ENCODE measurements at places on chromosomes 11 and 22.
A peak's percentile ranks its signal among the peaks of the same experiment; 100 is the strongest.

DNA sequence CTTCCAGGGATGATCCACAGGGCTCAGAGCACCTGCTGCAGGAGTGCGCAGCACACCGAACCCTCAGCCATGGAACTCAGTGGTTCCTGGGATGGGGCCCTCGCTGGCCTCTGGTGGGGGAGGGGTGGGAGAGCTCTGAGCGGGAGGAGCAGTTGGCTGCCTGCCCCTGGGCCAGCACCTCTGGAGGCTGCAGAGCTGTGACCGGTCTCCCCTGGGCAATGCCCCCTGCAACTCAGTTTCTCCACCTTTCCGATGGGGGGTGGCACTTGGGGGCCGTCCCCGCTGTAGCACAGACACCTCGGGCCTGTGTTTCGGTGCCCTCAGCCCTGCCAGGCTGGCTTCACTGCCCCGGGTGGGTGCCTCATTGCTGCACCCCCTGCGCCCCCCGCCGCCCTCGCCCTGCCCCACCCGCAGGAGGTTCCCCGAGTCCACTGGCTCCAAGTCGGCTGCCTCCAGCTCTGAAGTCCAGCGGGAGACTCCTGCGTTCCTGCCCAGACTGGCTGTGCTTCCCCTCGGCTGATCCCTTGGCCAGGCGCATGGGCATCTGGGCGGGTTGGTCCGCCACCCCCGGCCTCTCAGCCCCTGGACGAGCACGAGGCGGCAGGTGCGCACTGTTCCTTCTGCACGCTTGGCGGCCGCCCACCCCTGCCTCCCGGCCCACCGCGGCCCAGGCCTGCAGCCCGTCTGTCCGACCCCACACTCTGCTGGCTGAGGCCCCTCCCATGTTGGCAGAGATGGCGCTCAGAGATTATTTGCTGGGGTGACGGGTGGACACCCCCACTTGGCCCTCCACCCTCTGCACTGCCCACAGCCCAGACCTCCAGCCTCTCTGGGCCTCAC is 1.8 kb downstream of the MUC6 start:
- no peak for DNase-seq

- no peak for DNase-seq
These were observed 10.8 kb upstream of the MS4A13 start for GRCh38 chr11:60504219-60504905.

- no peak for DNase-seq
These were observed 33.4 kb upstream of the FTH1 start for GRCh38 chr11:62000539-62001446.

GRCh38 chr22:26235792-26236487 is 66.7 kb downstream of the SEZ6L start:
- DNase-seq = no peak

GRCh38 chr11:113046866-113047265 is 85.6 kb downstream of the NCAM1 start:
- no peak for DNase-seq

DNA sequence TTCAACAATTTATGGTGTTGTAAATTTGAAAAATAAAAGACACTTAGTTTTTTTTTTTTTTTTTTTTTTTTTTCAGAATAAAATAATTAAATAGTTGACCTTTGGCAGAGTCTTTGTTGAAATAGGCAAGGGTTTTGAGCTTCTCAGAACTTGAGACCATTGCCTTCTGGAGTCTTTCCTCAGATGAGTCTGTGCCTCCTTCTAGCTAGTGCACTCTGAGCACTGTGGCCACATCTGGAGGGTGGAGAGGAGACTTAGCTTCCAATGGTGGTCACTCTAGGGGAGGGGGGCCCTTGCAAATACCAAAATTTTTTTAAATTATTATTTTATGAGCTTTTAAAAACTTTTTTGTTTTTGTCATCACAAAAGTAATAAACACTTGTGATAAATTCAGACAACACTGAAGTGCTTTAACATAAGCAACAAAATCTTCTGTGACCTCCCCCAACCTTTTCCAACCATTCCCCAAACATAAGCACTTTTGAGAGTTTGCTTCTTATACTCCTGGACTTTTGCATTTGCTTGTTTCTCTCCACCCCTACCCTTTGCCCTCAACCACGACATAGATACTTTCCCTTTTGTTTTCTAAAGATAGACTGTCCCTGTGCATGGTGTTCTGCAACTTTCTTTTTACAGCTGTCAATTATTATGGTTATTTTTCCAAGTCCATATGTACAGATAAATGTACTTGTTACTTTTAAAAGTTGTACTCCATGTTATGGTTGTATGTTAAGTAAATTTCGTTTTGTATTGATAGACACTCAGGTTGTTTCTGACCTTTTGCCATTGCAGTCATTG is 41.1 kb downstream of the BMAL1 start:
- DNase-seq = no peak

DNA sequence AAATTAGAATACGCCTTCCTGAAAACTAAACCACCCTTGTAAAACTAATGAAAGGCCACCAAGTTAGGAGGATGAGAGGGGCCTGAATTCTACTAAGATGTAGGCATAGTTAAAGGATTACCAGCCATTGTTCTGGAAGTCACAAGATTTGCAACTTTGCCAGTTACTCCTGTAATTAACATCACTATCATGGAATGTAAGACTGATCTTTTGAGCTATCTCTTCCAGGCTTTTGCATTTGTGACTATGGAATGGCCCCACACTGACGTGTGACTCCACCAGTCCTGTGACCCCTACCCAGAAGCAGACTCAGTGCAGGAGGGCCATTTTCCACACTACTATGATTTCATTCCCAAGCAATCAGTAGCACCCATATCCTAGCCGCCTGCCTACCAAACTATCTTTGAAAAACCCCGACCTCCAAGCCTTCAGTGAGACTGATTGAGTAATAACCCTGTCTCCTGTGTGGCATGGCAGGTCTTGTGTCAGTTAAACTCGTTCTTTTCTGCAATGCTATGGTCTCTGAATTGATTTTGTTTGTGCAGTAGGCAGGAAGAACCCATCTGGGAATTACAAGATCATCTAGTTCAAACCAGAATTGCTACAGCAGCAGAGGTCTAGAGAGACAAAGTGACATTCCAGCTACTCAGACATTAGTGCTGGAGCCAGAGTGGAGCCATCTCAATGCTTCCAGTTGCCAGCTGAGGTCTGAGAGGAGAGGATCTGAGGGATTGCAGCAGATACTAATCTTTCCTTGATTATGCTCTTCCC is 1.9 kb upstream of the CTSF start:
- peak; percentile 96 for DNase-seq

- DNase-seq = peak; percentile 59
These were observed 70.7 kb upstream of the E2F8 start for GRCh38 chr11:19311308-19312030.

DNA sequence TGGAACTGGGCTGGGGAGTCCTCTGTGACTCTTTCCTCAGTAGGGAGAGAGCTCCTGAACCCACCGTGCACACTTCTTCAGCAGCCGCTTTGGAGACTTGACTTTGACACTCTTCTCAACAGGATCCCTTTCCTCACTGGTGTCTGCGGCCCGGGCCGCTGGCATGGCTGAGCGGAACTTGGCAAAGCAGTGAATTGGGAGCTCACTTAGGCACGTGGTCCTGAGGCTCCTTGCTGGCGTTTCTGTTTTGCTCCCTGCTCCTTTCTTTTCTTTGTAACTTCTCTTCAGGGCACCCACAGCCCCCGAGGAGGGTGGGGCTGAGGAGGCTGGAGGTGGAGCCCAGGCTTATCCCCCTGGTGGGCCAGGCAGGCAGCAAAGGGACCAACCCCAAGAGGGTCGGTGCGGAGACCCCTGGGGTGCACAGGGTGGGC is 8.4 kb upstream of the KCNQ1OT1 start:
- no peak for DNase-seq

DNA sequence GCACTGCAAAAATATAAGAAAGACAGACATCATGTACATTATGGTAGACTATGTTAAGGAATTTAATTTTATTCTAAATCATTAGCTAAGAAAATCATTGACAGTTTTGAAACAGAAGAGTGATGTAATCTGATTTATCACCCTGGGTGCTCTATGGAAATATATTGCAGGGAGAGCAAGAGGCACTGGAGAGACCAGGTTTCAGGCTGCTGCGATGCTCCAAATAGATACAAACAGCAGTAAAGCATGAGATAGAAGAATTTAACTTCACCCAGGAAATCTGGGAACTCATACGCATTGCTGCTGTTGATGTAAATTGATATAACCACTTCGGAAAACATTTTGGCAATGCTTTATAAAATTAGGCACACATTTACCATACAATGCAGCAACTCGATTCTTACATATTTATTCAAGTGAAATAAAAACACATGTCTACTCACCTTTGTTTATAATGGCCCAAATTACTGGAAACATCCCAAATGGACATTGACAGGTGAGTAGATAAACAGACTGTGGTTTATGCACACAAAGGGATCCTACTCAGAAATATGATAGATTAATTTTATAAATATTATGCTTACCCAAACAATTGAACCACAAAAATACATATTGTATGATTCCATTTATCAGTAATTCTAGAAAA is 535.1 kb upstream of the CHORDC1 start:
- no peak for DNase-seq

DNA sequence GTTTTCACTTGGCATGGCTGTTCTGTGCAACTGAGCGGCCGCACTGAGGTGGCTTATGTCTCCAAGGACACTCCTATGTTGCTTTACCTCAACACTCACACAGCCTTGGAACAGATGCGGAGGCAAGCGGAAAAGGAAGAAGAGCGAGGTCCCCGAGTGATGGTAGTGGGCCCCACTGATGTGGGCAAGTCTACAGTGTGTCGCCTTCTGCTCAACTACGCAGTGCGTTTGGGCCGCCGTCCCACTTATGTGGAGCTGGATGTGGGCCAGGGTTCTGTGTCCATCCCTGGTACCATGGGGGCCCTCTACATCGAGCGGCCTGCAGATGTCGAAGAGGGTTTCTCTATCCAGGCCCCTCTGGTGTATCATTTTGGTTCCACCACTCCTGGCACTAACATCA is 2.1 kb downstream of the CLP1 start:
- DNase-seq = no peak

DNA sequence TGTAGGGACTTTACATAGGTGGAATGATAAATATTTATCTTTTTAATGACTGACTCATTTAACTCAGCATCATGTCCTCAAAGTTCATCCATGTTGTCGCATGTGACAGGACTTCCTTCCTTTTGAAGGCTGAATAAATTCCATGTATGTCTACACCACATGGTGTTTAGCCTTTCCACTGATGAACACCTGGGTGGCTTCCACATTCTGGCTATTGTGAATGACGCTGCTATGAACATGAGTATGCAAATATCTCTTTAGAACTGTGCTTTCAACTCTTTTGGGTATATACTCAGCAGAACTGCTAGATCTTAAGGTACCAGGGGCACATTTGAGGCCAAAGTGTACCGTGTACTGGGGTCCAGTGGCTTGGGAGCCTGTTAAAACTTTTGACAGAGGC is 24.1 kb downstream of the LARGE1 start:
- no peak for DNase-seq

DNA sequence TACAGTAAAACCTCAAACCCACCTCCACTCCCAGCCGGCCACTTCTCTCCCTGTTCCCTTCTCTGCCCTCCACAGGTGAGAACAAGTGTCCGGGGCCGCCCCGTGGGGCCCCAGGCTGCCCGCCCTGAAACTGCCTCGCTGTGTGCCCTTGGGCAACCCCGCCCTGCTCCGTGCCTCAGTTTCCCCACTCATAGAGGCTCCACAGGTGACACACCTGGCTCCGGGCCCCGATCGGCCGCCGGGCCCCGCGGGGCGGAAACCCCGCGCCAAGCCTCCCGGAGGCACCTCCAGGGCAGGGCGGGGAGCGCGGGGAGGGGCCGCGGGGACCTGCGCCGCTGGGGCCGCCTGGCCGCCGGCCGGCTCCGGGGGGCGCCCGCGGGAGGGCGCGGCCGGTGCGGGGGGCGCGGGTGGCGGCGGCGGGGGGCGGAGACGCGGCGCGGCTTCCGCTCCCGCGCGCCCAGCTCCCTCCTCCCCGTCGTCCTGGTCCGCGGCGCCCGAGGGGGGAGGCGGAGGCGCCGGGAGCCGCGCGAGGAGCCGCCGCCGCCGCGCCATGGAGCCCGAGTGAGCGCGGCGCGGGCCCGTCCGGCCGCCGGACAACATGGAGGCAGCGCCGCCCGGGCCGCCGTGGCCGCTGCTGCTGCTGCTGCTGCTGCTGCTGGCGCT is at the start of gene LRP5:
LRP5 (plus strand) TSS at position 475 of the 663 bp plus-strand sequence; CDS start at position 599, 124 bp downstream.
- no peak for DNase-seq

DNA sequence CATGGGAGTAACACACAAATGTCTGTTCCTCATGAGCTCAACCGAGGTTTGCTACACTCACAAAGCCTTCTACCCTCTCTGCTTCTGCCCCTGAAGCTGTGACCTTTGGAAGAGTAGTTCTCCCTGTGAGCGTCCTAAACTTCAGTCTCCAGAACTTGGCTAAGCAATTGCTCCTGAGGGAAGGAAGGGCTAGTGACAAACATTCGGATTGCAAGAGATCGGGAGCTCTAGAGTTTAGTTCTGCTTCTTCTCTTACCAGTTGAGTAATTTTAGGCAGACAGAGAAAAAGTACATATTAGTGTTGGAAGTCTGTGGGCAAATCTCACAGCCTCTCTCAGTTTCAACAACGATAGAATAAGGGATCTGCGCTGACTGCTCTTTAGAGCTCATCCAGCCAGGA is 27.3 kb upstream of the ELF5 start:
- DNase-seq = no peak

DNA sequence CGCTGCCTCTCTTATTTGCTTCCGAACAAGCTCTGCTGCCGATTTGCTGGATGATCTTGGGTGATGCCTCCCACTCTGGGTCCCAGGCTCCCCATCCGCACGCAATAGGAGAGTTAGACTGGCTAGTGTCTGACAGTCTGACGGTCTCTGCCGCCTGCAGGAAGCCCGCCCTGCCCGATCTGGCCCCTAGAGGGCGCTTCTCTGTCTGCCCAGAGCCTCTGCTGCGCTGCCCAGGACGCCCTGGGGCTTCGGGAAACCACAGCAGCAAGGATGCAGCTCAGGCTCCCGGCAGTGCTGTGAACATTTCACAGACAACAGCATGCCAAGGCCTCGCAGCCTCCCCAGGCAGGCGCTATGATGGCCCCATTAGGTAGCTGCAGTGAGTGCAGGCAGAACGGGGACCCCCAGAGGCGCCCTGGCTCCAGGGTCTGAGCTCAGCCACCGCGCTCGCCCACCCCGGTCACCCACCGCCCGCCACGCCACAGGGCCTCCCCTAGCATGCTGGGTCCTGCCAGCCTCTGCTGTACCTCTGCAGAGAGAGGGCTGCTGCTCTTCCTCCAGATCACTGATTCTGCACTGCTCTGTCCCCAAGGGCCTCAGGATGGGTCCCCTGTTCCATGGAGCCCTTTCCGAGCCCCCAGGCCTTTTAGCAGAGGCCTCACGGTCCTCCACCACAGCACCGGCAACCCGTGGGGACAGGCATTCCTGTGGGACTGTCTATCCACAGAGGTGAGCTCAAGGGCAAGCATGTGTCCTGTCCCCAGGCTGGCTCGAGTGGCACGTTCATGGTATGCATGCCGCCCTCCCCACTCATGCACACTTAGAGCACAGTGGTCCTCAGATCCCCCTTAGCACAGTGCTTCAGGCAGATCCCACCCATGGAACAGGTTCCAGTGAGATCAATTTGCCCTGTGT is 4.3 kb upstream of the BAIAP2L2 start:
- DNase-seq = peak; percentile 82

DNA sequence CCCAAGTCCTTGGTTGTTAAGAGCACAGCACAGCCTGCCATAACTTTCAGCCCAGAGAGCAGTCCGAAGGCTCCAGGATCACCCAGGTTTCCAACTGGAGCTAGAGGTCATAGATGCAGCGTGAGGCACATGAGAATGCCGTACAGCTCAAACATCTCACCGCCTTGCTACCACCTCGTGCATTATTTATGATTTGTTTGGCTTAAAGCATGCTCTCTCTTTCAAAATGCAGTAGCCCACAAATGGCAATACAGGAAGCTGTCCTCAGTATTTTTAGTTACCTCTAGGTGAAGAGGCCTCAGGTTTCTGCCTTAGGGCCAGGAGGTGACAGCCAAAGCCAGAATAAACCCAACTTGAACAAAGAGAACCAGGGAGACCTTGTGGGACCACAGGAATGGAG is 14.4 kb downstream of the SCN3B start:
- no peak for DNase-seq

Data from mesendoderm (in vitro differentiated cells).